ENCODE measurements at places on chromosomes 2 and 18. TPM values are rescaled to one million over a fixed set of nuclear protein-coding genes. Genes with fewer than 3 reads are reported as not detected.
A peak's percentile ranks its signal among the peaks of the same experiment; 100 is the strongest.

DNA sequence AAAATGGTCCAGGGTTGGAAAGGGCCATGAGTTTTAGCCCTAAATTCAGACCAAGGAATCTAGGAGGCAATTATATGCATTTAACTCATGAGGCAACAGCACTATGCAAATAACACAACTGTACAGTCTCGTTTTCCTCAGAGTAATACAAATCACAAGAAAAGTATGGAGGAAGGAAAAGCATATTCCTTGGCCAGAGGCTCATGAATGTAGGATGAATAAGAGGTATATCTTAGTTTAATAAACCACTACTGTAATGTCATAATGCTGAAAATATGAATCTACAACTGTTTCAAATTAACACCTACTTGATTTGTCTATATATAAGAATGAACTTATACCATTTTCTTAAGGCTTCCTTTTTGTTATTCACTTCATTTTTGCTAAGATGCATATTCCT is 252.5 kb upstream of the TANK start:
- H3K27me3 ChIP-seq = no peaks in the 10 kb centered on the region
- H3K36me3 ChIP-seq = no peaks in the 10 kb centered on the region
- DNase-seq = no peak
- no peak overlapping the region for H3K27ac ChIP-seq

GRCh38 chr2:529424-529823 is 147.8 kb downstream of the TMEM18 start:
- H3K27me3 ChIP-seq = no peaks in the 10 kb centered on the region
- H3K4me1 ChIP-seq = no peaks in the 10 kb centered on the region
- DNase-seq = no peak
- no peak overlapping the region for H3K27ac ChIP-seq

The DCC gene
- total RNA-seq = not detected

GRCh38 chr2:85017411-85018048 is 46.6 kb downstream of the KCMF1 start:
- H3K36me3 ChIP-seq = no peaks in the 10 kb centered on the region
- H3K4me1 ChIP-seq = peaks cover 45% of the 10 kb centered on the region
- no peak overlapping the region for H3K4me3 ChIP-seq
- DNase-seq = no peak

The UGT1A3 gene
- total RNA-seq = 0.16 TPM

The PSMA8 gene
- total RNA-seq = not detected

DNA sequence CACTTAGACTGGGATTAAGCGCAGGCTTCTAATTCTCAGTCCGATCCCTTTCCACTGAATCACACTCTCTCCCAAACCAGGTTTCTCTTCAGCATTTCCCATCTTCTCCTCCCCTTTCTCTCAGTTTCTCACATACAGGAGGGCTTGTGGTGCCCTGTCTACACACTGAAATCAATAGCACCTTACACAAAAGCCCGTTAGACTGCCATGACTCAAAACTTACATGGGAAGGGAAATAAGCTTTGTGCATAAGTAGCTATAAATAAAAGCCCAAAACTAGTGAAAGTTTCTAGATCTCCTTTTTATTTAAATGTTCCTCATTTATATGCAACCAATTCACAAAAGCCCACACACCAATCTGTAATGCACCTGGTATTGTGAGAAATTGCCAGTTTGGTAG is 318.4 kb downstream of the TXNL1 start:
- peaks cover 3% of the 10 kb centered on the region for H3K4me1 ChIP-seq
- no peak overlapping the region for H3K27ac ChIP-seq
- H3K4me3 ChIP-seq = no peak overlapping the region
- no peak for DNase-seq
- no peaks in the 10 kb centered on the region for H3K27me3 ChIP-seq

The LRRC30 gene
- 6.2 TPM for total RNA-seq

The FBXO48 gene
- total RNA-seq = 1.1 TPM

DNA sequence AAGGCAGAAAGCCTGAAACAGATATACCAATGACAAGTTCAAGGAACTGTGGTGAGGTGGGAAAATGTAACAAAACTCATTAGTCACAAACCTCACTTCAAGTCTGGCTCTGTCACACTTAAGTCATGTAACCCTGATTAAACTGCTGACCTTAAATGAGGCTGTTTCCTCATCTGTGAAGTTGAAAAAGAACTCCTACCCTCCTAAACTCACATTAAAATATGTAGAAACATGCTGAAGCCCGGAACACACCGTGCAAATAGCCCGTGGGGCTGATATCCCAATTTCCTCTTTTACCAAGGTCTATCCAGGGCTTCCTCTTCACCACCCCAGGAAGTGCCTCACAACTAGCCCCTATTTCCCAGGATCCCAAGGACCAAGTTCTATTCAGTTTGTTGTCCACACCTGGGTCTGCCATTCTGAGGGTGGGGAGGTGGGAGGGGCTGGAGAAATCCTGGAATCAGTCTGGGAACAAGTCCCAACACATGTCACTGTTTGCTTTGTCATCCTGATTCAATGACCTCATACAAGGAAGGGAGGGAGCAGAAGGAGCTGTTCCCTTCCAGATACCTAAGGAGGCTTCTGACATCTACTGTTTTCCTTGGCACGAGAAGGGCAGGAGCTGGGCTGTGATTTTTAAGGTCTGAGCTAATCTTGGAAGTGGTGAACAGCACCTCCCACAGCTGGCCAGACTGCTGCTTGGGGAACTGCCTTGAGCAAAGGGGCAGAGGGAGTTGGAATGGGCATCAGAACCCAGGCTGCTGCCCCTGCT is 42.3 kb downstream of the SLC4A1AP start:
- H3K36me3 ChIP-seq = no peaks in the 10 kb centered on the region
- no peaks in the 10 kb centered on the region for H3K27me3 ChIP-seq
- H3K4me3 ChIP-seq = no peak overlapping the region
- DNase-seq = peak; percentile 78
- peak overlapping the region; percentile 94 for H3K27ac ChIP-seq

DNA sequence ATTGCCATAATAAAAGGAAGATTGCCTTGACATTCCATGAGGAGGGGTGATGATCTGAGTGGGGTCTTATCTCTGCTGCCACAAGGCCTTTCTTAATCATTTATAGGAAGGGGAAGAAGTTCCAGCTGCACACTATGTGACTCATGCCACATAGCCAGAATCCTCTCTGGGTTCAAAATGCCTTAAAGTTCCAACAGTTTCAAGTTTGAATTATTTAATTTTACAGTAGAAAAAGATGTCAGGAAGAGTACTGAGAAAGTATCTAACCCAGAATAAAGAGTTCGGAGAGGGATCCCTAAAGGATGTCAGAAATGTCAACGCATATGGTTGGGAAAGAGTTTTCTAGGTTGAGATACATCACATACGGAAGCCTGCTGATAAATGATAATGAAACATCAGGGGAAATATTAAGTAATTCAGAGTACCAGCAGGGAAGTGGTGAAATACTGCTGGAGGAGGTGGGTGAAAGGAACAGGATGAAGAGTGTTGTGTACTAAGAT is 999.9 kb downstream of the TSN start:
- no peaks in the 10 kb centered on the region for H3K4me1 ChIP-seq
- no peak overlapping the region for H3K4me3 ChIP-seq
- H3K27me3 ChIP-seq = no peaks in the 10 kb centered on the region
- H3K27ac ChIP-seq = no peak overlapping the region
- DNase-seq = no peak

The GALNT14 gene
- total RNA-seq = 0.16 TPM

- H3K27ac ChIP-seq = no peak overlapping the region
- no peak overlapping the region for H3K4me3 ChIP-seq
- DNase-seq = no peak
- no peaks in the 10 kb centered on the region for H3K36me3 ChIP-seq
- no peaks in the 10 kb centered on the region for H3K4me1 ChIP-seq
Measured at GRCh38 chr2:240746671-240747070, 55.0 kb downstream of the AQP12A start.

The ALKAL2 gene
- total RNA-seq = not detected

All from gastrocnemius medialis (tissue), 4 donors.